WTC11 (cell line): ENCODE measurements at places on chromosomes 6 and 20. TPM values are rescaled to one million over a fixed set of nuclear protein-coding genes. Genes with fewer than 3 reads are reported as not detected.

DNA sequence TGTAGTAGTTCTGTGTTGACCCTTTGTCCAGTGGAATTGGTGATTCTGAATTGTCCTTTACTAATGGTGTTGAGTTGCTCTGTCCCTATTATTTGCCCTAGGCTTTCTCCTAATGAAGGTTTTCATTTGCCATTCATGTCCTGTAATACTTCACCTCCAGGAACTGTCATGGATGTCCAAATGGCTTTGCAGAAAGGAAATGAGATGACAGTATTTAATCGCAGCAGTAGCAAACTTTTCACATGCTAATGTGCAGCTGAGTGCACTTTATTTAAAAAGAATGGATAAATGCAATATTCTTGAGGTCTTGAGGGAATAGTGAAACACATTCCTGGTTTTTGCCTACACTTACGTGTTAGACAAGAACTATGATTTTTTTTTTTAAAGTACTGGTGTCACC lies 131.4 kb downstream of the SULF2 start:
- no peak overlapping the region for H3K4me3 ChIP-seq
- peak overlapping the region; percentile 54 for H3K27ac ChIP-seq
- H3K27me3 ChIP-seq, result no peaks in the 10 kb centered on the region

DNA sequence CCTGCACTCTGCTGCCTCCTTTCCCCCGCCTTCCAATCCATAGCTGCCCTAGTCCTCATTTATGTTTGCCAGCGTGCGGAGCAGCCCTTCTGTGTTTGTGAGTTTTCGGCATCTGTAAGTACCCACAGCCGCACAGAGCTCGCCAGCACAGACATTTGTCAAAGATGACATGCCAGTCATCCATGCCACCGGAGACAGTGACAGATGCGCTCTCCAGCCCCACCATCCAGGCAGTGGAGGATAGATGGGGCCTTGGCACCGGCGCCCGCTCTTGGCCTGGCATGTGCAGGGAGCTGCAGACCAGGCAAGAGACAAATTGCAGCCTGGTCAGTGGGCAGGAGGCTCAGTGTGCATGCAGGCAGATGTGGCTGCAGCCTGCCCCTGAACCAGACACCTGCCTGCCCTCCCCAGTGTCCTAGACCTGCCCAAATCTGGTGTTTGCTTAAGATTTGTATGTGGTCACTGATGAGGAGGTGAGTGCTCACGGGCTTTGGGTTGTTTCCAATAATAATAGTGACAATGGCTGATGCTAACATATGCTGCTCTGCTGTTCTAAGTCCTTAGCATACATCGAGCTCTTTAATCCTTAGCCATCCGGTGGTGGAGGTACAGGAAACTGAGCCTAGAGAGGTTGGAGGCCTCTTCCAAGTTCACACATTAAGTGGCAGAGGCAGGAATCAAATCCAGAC lies 78.1 kb downstream of the UNC5CL start:
- H3K4me3 ChIP-seq, result no peak overlapping the region
- DNase-seq, result no peak
- H3K36me3 ChIP-seq, result no peaks in the 10 kb centered on the region
- H3K27ac ChIP-seq, result no peak overlapping the region
- H3K4me1 ChIP-seq, result peaks cover 21% of the 10 kb centered on the region
- H3K27me3 ChIP-seq, result peaks cover 4% of the 10 kb centered on the region

DNA sequence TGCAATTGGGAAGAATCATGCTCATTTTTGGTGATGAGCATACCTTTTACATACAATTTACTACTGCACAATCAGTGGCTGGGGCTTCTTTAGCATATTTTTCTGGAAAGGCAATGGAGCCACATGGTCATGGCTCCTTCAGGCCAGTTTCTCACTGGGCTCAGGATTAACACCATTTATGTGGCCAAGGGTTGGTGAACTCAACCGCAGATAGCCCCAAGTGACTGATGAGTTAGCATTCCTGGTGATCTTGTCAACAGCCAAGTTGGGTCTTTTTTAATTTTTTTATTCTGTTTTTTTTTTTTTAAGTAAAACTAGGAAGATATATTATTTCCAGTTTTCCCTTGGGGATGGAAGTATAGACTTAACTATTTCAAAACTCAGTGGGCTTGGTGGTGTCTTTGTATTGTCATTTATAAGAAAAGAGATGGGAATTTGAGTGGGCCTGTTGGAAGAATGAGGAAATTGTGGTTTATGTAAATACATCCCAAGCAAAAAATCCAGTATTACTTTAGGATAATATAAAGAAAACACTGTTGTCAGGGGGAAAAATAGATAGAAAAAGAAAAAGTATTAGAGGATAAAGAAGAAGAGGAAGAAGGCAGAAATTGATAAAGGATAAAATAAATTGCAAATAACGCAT lies 397.4 kb downstream of the MAFB start:
- H3K4me3 ChIP-seq, result no peak overlapping the region
- H3K36me3 ChIP-seq, result no peaks in the 10 kb centered on the region
- no peaks in the 10 kb centered on the region for H3K27me3 ChIP-seq
- no peak overlapping the region for H3K27ac ChIP-seq
- H3K4me1 ChIP-seq, result peaks cover 38% of the 10 kb centered on the region

The PLN gene
- 0.09 TPM in 1 of 3 replicates, not detected in the others for total RNA-seq

The CARMIL1 gene
- 35.1 to 37.6 TPM (median 36.2 TPM) in 3 replicates for total RNA-seq

GRCh38 chr20:25257130-25257529 lies 9.2 kb downstream of the PYGB start:
- peaks cover 41% of the 10 kb centered on the region for H3K36me3 ChIP-seq
- no peak for DNase-seq
- H3K4me3 ChIP-seq, result no peak overlapping the region
- H3K4me1 ChIP-seq, result peaks cover 8% of the 10 kb centered on the region
- H3K27me3 ChIP-seq, result no peaks in the 10 kb centered on the region

DNA sequence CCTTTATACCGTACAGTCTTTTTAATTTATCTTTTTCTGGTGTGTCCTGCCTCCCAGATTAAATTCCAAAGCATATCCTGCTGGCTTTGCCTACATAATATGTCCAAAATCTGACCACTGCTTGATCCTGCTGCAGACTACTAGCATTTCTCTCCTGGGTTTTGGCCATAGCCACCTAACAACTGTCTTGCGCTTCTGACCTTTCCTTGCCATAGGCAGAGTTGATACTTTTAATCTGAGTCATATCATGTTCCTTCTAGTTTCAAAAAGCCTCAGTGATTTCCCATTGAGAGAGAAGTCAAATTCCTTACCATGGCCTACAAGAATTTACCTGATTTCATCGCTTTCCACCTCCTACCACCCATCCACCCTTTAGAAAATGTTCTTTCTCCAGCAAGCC lies 104.8 kb downstream of the BCKDHB start:
- H3K4me1 ChIP-seq, result peaks cover 40% of the 10 kb centered on the region
- H3K27me3 ChIP-seq, result no peaks in the 10 kb centered on the region
- DNase-seq, result no peak
- peak overlapping the region; percentile 67 for H3K27ac ChIP-seq

- H3K36me3 ChIP-seq, result no peaks in the 10 kb centered on the region
- DNase-seq, result no peak
- H3K4me3 ChIP-seq, result no peak overlapping the region
- H3K4me1 ChIP-seq, result peaks cover 15% of the 10 kb centered on the region
- no peak overlapping the region for H3K27ac ChIP-seq
- no peaks in the 10 kb centered on the region for H3K27me3 ChIP-seq
Observed at GRCh38 chr6:152391179-152391880, 245.8 kb downstream of the SYNE1 start.

GRCh38 chr20:5065879-5066383 lies 53.8 kb downstream of the PCNA start:
- no peaks in the 10 kb centered on the region for H3K27me3 ChIP-seq
- no peak overlapping the region for H3K4me3 ChIP-seq
- peaks cover 5% of the 10 kb centered on the region; the same call in 1 of the 2 replicates for H3K4me1 ChIP-seq
- no peak overlapping the region for H3K27ac ChIP-seq
- H3K36me3 ChIP-seq, result no peaks in the 10 kb centered on the region
- no peak for DNase-seq

The PACRG gene
- total RNA-seq, result 0.44 TPM in 2 of 3 replicates, not detected in the other

- H3K4me1 ChIP-seq, result peaks cover 43% of the 10 kb centered on the region
- no peak overlapping the region for H3K27ac ChIP-seq
- H3K4me3 ChIP-seq, result peak overlapping the region; percentile 48
Observed at GRCh38 chr6:28696167-28696566, 170.5 kb downstream of the GPX5 start.

DNA sequence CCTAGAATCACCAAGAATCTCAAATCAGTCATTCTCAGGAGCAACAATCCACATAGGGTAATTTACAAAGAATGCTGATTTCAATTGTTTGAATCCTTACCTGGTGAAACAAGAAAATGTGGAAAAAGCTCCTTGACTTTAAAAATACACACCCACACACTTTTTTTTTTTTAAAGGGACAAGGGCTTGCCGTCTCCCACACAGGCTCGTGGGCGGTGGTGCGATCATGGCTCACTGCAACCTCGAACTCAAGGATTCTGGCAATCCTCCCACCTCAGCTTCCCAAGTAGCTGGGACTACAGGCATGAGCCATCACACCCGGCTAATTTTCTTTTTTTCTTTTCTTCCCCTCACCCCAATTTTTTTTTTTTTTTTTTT lies 30.7 kb downstream of the PARD6B start:
- H3K27me3 ChIP-seq, result no peaks in the 10 kb centered on the region
- DNase-seq, result no peak
- H3K4me1 ChIP-seq, result peaks cover 21% of the 10 kb centered on the region
- no peak overlapping the region for H3K4me3 ChIP-seq
- no peaks in the 10 kb centered on the region for H3K36me3 ChIP-seq

DNA sequence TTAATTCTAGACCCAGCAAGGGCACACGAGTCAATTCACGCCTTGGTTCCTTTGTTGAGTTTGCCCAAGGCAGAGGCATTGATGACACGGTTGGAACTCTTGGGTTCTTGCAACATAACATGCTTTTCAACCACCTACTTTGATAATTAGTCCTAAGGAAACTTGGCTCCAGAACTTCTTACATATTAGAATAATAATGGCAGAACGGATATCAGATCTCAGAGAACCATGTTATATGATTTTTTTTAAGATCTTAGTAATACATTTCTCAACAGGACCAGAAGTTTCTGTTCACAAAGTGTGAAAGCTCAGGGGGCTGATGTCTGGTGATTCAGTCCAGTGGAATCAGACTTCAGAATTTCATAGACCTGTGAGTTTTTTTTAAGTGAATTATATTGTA lies 19.2 kb downstream of the SPTLC3 start:
- peaks cover 2% of the 10 kb centered on the region; the same call in 1 of the 2 replicates for H3K36me3 ChIP-seq
- peaks cover 8% of the 10 kb centered on the region for H3K4me1 ChIP-seq
- H3K4me3 ChIP-seq, result no peak overlapping the region
- no peaks in the 10 kb centered on the region; the same call in 1 of the 2 replicates for H3K27me3 ChIP-seq

GRCh38 chr20:51128198-51128597 lies 105.3 kb upstream of the KCNG1 start:
- no peaks in the 10 kb centered on the region for H3K36me3 ChIP-seq
- H3K4me3 ChIP-seq, result no peak overlapping the region
- H3K4me1 ChIP-seq, result peaks cover 5% of the 10 kb centered on the region
- no peaks in the 10 kb centered on the region for H3K27me3 ChIP-seq
- no peak for DNase-seq
- H3K27ac ChIP-seq, result no peak overlapping the region

The VSX1 gene
- 0.23 TPM in 1 of 3 replicates, not detected in the others for total RNA-seq

DNA sequence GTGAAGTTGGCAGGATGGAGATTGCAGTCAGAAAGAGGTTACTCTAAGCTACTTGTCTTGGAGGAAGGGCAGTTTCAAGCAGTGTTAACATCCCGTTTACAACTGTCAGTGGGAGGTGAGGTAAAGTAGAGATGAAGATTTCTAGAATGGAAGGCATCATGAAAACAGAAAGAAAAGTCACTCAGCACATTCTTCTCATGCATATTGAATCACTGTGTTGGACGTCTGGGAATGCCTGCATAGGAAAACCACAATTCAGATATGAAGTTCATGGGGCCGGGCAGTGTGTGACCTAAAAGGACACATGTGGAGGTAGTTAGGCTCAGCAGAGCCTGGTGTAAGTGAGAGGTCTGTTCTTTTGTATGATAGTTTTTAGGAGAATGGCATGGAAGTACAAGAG lies 73.5 kb upstream of the LAMP5 start:
- H3K4me3 ChIP-seq, result no peak overlapping the region
- H3K4me1 ChIP-seq, result peaks cover 12% of the 10 kb centered on the region

The WFDC10B gene
- 0.42 to 0.62 TPM (median 0.53 TPM) in 3 replicates for total RNA-seq

DNA sequence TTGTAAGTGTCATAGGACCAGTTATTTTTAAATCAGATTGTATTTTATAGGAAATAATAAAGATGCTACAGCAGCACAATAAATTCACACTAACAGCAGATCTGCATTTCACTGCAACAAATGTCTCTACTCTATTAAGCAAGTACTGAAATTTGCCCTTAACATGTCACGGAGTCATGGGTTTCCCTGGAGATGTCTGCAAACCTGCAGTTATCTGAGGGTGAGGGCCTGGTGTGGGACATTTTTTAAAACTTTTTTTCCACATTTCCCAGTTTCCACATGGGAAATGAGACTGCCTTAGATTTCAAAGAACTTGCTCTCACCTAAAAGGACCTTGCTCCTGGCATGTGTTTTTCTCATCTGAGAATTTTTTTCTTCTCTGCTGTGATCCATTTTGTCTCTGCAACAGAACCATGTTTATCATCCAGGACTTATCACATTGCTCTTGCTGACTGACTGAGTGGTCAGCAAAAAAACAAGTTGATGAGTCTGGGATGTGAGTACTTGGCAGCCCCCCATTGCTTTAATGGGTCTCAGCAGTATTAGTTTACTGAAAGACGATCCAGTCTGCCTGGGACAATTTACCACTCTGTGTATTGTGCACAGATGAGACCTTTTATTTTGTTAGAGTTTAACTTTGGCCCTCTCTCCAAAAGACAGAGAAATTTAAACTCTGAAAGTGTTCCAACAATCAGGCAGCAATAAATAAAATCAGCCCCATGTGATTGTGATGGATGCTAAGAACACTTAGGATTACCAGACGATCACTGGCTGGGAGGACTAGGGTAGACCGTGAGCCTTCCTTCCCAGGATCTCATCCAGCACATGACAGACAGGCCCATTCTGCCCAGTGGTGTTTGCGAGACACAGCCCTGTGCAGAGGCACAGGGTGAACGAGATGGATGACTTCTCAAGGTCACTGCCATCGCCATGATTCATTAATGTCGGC lies 268.8 kb downstream of the BTBD9 start:
- H3K4me1 ChIP-seq, result peaks cover 18% of the 10 kb centered on the region
- no peaks in the 10 kb centered on the region for H3K36me3 ChIP-seq
- no peaks in the 10 kb centered on the region for H3K27me3 ChIP-seq
- H3K4me3 ChIP-seq, result no peak overlapping the region

DNA sequence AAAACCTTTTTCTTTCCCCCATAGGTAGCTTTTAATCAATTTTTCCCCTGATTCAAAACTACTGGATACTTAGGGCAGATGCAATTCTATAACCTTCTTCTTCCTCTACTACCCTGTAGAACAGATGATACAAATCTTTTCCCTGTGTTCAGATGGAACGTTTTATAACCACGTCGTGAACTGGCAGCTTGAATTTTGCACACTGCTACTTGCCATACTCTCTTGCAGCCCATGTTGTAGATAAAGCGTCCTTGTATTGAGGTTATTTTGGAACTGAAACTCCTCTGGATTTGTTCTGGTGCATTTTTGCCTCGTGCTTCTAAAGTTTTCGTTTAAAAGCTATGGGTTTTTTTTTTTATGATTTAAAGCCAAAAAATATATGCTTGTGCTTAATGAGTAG lies 440.2 kb downstream of the RFPL4B start:
- 0 out of 2 replicates have a peak, but pooled peaks cover 2% of the 10 kb centered on the region for H3K27me3 ChIP-seq
- DNase-seq, result no peak
- H3K4me1 ChIP-seq, result no peaks in the 10 kb centered on the region
- no peak overlapping the region for H3K4me3 ChIP-seq
- no peak overlapping the region for H3K27ac ChIP-seq
- no peaks in the 10 kb centered on the region for H3K36me3 ChIP-seq

The KCNB1 gene
- total RNA-seq, result 1.1 to 1.5 TPM (median 1.1 TPM) in 3 replicates
